Dermis microvascular lymphatic vessel endothelial cell (primary cell): ENCODE measurements at places on chromosomes 12 and 14. TPM values are rescaled to one million over a fixed set of nuclear protein-coding genes. Genes with fewer than 3 reads are reported as not detected.

The ACRBP gene
- 0.39 and 0.51 TPM in 2 replicates for total RNA-seq

The PITPNM2 gene
- total RNA-seq: 4.0 and 4.6 TPM in 2 replicates

The CISTR gene
- total RNA-seq: not detected in 2 replicates

The GPR84 gene
- total RNA-seq: not detected in 2 replicates

The CCDC177 gene
- not detected in 2 replicates for total RNA-seq

The TSHR gene
- not detected in 2 replicates for total RNA-seq

DNA sequence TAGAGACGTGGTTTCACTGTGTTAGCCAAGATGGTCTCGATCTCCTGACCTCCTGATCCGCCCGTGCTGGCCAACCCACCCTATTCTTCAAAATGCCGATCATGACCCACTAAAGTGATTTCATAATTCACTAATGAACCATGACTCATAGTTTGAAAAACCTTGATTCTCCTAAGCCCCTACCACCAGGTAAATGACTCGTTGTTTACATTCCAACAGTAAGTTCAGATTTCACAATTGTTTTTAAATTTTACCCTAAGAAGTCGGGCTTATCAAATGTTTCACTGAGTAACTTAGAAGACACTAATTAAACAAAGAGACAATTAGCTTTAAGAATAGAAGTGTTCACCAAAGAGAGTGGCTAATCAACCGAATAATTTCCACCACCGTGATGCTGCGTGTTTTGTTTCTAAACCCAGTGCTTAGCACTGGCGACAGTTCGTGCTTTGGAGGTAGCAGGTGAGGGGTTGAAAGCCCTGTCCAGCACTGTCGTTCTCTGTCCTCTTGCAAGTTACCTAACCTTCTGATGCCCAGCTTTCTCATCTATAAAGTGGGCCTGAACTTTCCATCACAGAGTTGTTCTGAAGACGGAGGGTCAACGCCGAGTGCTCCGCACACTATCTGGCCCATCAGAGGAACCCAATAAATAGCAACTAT is 136.5 kb downstream of the NTF3 start:
- no peak for DNase-seq

GRCh38 chr14:51516706-51517395 is 134.9 kb upstream of the FRMD6 start:
- DNase-seq: no peak

- DNase-seq: no peak
These were observed 65.4 kb upstream of the AMIGO2 start for GRCh38 chr12:47145188-47145587.

DNA sequence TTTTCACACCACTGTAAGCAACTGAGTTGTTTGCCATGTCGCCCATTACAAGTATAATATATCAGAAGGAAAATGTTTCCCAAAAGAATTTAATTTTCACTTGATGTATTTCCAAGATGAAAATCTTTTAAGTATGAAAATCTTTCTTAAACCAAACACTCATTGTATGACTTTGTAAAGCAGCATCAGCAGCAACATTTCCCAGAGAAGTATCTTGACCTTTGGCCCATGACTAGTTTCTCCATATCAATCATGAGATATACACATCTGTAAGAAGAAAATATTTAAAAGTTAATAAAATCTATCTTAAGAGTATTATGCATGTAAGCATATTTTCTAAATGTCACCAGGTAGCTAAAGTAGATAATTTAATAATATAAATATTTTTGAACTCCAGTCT is 52.8 kb downstream of the ATP2B1 start:
- DNase-seq: no peak

DNA sequence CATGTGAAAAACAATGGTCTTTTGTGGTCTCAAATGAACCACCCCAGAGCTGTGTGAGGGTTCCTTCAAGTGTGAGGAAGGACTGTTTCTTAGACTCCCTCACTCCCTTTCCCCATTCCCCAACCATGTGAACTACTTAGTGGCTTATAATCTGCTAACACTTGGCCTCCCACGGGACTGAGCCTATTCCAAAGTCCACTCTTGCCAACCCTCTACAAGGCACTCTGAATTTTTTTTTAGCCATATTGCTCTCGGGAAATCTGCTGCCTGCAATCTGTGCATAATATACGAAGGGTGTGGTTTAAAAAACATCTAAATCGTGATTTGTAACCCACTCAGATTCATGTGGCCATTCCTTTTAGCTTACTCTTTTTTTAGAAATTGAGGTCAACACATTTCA is 2.6 kb downstream of the SVOP start:
- no peak for DNase-seq

DNA sequence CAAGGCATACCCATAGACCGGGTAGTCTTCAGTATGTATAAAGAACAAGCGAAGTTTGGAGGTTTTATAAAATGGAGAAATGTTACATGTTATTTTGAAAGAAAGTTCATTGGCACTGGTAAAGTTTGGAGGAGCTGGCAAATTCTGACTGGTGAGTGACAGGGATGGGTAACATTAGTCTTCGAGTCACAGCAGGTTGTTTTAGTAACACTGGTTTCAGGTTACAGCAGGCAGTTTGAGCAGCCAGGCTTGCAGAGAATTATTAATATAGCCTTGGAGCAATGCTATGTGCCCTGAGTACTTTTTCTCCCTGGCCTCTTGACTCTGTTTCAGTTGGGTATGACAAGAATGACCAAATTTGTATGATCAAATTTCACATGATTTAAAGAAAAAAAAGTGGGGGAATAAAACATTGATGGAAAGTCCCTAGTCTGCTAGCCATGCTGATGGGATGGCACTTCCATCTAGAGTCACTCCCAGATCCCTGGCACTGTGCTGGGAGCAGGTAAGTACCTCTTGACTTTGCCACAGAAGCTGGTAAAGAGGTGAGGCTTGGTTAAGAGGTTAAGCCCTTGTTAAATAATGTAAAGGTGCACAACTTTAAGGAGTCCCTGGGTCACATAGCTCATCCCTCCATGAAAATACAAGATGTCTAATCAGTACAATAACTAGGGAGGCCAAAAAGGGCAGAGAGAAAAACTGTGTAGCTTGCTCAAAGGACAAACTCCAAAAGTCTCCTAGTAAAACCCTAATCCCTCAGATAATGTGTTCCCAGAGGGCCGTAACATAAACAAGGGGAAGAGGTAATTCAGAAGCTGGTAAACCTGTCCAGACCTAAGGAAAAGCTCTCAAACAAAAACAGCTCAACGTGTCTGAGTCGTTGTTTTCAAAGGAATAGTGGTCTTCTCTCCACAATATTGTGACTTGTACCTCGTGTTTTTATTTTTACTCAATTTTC is 12.7 kb upstream of the SVOP start:
- DNase-seq: no peak

DNA sequence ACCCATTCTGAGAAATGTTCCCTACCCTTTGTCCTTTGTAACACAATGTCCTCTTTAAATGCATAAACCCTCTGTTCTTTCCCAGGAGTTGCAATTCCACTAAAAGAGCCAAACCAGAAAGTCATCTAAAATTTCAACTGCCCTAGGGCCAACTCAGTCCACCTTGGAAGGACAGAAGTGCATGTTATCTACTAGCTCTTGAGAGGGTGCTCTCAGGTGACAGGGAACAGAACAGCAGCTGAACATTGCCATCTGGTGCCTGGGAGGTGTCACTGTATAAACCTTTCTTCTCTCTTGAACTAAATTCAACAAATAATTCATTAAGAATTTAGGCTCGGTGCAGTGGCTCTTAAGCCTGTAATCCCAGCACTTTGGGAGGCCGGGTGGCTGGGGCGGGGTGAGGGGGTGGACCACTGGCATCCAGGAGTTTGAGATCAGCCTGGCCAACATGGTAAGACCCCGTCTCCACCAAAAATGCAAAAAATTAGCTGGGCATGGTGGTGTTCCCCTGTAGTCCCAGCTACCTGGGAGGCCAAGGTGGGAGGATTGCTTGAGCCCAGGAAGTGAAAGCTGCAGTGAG is 10.3 kb upstream of the FERMT2 start:
- peak; percentile 80 for DNase-seq

- DNase-seq: peak; percentile 98
These were observed at the start of gene RIC8B for GRCh38 chr12:106774005-106774807. RIC8B (plus strand) TSS chr12:106774682; CDS start chr12:106774746, 64 bp downstream.

DNA sequence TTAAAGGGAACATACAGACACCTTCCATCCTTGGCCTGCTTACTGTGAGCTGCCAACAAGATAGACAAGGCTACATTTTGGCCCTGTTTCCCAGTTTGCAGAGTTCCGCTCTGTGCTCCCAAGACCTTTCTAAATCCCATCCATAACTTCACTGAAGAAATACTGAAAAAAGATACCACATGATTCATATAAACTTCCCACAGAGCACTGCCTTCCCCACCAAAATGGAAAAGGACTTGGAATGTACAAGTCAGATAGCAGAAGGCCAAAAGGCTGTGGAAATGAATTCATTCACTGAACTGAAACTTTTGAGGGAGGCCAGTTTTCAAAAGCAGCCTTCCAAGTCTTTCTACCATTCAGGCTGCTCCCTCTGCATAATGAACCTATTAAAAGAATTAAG is 29.6 kb downstream of the PDZRN4 start:
- DNase-seq: no peak

DNA sequence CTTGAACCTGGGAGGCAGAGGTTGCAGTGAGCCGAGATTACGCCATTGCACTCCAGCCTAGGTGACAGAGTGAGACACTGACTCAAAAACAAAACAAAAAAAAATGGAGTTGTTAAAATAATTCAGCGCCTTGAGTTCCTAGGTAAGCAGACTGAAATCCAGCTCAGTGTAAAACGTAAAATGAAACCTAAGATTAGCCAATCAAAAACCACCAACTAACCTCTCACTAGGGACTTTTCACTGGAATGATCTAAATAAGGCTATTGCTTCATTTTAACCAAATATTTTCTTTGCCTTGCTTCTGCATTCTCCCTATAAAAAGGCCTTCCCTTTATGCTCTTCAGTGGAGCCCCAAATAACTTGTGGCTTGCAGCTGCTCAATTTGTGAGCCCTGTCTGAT is 91.6 kb upstream of the HIF1A start:
- DNase-seq: no peak

DNA sequence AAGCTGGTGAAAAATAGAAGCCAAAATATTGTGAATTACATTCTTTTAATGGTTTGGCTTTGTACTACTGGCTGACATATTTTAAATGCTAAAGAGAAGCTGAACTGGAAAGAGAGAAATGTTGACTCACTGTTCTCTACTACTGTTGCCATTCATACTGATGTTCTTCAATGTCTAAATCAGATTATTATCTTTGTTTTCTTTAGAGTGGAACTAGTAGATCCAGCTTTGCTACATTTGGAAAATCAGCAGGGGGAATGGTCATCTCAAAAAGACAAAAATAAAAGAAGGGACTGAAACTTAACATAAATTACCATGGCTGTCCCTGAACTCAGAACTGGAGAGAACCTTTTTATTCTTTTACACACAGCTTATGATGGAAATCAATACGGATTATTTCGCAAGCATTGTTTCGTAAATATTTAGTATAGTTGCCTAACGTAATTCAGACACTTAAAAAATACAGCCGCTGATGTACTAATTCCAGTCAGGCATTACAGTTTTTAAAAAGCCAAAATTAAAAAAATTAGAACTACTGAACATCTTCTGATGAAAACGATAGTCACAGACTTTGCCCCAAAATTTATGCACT is 76.3 kb upstream of the OTX2 start:
- no peak for DNase-seq

- DNase-seq: no peak
These were observed 305.7 kb upstream of the SSTR1 start for GRCh38 chr14:37901978-37902377.

- DNase-seq: no peak
These were observed 645 bp downstream of the JDP2 start for GRCh38 chr14:75428230-75429104.

GRCh38 chr14:94395888-94396574 is 7.6 kb upstream of the SERPINA1 start:
- DNase-seq: no peak

DNA sequence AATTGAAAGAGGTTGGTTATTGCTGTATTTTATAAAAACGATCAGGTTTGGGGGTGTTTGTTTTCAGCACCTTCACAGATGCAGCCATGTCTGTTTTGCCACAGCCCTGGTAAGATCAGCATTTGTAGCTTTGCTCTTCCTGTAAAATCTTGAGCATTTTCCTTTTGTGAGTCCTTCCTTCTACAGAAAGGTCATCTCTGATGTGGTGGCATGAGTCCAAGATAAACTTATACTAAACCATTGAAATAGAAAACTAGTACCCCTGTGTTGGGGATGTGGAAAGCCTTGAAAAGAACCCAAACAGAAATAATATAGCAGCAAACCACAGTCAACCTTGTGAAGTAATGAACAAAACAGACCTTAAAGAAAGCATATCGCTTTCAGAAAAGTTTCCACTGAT is 85.5 kb downstream of the TGFB3 start:
- DNase-seq: peak; percentile 54

- peak; percentile 21 for DNase-seq
These were observed 11.0 kb downstream of the ITPR2 start for GRCh38 chr12:26822026-26822425.

DNA sequence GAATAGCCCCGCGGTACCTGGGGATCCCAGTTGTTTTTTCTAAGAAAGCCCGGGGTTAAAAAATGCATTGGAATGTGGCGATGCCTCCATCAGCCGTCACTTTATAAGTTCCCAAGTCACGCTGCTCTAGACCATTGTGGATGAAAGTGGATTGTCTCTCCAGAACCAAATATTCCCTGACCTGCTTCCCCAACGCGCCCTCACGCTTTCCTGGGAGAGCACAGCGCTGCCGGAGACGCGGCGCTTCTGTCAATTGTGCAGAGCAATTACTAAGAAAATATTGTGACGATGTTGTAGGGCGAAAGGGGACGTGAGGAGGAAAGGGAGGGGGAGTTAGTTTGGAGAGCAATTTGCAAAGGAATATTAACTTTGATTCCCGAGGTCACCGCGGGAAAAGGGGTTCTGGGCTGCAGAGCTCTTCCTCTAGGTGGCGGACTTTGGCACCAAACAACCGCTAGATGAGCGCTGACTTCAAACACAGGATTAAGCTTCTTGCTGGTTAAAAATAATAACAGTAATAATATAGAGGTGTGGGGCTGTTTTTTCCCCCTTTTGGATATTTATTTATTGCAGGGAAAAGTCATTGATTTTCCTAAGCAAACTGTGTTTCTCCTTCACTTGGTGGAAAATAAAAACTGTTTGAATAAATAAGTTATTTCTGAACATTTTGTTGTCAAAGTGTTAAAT is 9.6 kb upstream of the FOXG1 start:
- DNase-seq: peak; percentile 61

DNA sequence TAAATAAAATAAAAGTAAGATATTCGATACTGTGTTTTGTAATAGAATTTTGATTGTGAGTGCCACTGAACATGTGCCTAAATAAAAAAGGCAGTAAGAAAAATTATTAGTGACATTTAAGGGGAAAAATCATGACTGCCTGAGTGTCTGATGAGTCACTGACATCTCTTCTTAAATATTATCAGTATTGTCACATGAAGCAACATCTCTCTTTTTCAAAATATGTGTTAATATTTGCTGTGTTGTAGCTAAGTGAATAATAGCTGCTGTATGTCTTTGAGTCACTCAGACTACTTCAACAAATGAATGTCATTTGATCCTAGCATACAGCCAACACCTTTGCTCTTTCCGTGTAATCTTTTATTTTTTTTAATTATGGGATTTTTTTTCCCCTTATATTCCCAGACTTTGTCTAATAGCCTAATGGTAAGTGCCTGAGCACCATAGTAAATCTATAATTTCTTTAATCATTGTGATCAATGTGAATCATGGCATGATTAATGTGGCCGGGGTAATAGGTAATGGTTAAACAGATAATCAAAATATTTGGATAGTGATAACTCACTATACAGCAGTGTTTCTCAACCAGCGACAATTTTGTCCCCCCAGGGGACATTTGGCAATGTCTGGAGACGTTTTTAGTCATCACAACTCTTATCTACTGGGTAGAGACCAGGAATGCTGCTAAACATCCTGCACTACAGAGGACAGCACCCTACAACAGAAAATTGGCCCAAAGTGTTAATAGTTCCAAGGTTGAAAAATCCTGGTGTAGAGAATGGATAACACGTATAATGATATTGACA is 11.7 kb upstream of the OTX2 start:
- DNase-seq: no peak
